ENCODE measurements at places on chromosomes 1 and 21.

- no peak for DNase-seq
These were observed 52.8 kb upstream of the TRABD2B start for GRCh38 chr1:48049823-48050535.

GRCh38 chr1:67945733-67946374 lies 104.6 kb downstream of the DIRAS3 start:
- no peak for DNase-seq

GRCh38 chr1:171484760-171485374 lies 463 bp upstream of the PRRC2C start:
- no peak for DNase-seq

DNA sequence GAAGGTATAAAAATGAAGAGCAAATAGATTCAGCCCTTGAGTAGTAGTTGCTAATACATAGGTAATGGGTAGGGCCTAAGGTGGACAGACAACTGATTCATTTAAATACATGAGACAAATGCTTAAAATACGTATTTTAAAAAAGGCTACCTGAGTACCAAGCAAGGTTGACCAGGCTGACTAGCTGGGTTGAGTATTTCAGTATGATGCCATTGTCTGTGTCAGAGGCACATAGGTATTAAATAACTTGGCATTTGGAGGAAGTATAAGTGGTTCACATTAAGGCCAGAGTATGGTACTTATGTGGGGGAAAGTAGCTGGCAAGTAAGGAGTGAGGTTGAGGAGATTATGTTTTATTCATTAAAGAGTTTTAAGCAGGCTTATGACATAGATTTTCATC lies 19.4 kb downstream of the NEK7 start:
- DNase-seq, result no peak

DNA sequence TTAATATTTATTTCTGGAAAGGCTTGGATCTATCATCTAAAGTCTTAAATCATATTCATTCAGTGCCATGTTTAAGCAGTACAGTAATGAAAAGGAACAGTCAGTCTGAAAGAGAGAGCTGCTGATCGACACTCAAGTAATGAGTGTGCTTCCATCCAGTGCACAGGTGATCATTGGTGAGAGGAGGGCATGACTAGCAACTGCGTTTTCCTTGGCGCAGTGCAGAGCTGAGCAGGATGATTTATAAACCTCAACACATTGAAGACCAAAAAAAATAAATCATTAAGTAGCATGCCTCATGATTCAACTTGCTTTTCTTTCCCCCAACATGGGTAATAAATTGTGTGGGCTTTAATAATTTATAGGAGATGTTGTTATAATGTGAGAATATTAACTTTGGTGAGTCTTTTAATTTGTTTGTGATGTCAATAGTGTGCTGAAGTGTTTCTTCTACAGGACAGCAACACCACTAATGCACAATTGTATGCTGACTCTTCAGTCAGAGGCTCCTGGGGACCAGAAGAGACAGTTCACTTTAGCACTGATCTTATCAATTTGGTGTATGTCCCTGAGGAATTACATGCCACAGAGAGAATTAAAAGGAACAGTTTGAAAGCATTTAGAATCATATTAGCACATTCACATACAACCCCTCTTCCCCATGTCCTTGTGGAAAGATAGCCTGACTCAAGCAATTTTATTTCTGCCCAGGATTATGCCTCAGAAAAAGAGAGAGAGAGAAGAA lies 199.7 kb upstream of the ADGRL2 start:
- DNase-seq, result no peak

DNA sequence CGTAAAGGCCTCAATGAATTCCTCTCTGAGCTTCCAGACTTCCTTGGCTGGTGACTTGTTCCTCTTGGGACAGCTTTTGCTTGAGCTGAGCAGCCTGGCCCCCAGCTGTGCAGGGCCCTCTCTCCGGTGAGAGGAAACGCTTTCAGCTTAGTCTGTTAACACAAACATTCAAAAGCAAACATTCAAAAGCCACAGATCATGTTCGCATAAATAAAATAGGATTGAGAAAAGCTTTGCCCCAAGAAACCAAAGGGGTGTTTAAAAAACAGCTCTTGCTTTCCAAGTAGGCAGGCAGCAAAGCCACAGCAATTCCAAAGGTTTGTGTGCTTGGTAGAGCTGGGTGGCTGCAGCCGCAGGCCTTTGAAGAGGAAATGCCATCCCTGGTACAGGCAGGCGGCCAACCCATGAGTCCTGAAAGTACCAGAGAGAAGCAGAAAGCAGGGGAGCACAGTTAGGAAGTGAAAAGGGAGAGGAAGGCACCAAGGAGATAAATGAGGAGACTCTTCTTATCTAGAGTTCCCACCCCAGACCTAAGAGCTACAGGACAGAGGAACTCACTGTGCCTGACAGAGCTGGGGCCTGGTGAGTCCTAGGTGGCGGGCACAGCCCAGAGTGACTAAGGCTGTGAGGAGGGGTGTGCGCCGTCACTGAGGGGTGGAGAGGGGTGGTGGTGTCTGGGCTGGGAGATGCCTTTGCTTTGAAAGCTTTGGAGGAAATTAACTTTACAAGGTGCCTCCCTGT lies 48.4 kb downstream of the CCN1 start:
- peak; percentile 47 for DNase-seq

GRCh38 chr1:79043506-79043905 lies 37.0 kb upstream of the ADGRL4 start:
- DNase-seq, result no peak

DNA sequence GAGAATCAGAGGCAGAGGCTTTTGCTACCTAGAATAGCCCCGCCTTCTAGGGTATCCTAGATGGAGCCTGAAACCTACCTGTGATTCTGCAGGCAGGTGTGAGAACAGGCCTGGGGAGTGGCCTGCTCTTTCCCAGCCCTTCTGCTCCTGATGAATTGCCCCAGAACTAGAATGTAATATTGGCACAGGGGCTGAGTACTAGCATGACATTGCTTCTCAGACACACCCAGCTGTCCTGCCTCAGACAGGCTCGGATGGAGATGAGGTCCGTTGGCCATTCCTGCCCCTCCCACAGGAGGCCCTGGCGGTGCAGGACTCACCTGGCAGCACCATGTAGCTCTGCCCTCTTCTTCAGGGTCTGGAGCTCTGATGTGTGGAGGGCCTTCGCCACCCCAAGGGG lies 237.6 kb downstream of the GRIK3 start:
- no peak for DNase-seq

GRCh38 chr1:107976836-107977235 lies 11.9 kb upstream of the VAV3 start:
- DNase-seq, result no peak

DNA sequence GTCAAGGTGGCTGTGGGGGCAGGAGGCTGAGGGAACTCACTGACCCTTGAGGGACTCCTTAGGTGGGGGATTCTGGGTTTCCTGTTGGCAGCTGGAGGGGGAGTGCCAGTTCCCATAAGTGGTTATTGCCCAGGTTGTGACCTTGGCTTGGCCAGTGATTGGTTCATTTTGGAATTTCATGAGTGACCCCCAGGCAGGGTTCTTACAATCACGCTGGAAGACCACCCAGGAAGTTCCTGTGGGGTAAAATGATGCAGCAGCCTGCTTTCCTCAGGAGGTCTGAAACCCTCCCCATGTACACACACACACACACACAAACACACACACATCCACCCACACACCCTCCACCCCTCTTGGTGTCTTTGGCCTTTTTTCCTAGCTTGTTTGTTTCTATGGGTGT lies 16.9 kb downstream of the VANGL1 start:
- DNase-seq, result no peak

DNA sequence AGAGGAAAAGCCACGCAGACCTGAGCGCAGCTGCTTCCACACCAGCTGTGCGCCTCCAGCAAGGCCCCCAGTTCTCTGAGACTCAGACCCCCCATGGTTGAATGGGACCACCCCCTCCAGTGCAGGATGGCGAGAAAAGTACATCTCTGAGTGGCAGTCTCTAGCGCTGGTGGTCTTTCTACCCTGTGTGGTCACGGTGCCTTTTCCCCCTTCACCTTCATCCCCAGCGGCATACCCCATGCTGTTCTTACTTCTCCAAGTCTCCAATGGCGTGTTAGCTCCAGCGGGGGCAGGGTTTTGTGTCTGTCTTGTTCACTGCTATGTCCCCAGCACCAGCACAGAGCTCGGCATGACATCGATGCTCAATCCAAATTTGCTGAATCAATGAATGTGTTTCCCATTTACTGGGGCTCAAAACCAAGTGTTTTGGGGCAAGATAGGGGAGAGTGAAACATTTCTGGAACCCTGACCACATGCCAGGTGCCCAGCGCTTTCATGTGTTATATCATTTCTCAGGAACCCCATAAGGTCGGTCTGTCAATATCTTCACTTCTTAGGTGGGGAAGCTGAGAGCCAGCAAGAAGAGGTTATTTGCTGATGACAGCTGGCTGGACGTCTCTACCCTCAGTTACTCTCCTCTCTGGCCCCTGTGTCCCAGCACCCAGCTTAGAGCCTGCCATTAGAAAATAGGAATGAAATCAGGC lies 959 bp upstream of the SDC3 start:
- no peak for DNase-seq

- DNase-seq, result no peak
These were observed 36.5 kb upstream of the SELENON start for GRCh38 chr1:25763493-25763892.

GRCh38 chr1:161706113-161706481 lies 932 bp upstream of the FCRLA start:
- no peak for DNase-seq

DNA sequence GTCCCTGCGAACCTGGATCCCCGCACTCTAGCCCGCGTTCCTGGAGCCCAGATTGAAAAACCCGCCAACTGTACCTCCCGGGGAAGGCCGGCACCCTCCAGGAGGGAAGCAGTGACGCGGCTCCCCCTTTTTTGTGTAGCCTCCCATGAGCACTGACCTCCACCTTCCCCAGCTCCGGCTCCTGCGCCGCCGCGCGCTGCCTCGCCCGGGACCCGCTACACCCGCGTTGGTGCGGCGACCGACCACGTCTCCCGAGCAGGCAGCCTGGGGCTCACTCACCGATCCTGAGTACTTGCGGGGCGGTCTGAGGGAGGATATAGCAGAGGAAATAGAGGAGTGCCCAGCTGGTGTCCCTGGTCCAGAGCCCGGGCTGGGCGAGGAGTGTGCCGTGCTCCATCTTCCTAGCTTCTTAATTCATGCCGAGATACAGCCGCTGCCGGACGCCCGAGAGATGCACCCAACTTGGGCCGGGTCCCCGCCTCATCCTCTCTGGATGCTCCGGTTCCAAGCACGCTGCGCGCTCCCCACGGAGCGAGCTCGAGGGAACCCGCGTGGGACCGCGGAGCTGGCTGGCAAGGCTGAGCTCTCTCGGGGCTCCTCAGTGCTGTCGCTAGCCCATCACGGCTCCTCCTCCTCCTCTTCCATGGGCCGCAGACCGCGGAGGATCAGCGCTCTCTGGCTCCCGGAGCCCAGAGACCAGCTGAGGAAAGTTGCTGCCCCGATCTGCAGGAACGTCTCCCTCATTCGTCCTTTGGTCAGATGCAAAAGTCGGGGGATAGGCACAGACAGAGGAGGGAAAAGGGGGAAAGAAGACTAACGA lies 482 bp downstream of the GRIK1 start:
- peak; percentile 65 for DNase-seq

DNA sequence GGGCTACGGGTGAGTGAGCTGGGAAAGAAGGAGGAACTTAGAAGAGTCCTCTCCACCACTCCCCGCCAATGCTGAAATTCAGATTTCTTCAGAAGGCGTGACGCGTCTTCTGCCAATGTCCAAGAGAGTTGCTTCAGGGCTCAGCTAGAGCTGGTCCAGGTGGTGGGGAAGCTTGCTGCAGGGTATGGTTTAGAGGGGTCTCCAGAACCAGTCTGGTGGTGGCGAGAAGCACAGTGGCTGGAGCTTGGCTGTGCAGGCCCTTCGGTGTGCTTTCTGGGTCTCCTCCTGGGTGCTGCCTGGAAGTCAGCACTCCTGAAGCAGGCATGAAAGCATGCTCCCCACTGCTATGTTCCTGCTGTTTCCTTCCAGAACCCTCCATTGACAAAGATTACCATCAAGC lies 387.2 kb downstream of the PTPRU start:
- peak; percentile 29 for DNase-seq

GRCh38 chr1:237201155-237201554 lies 159.2 kb downstream of the RYR2 start:
- no peak for DNase-seq

All from ecto neural progenitor cell (in vitro differentiated cells).